ENCODE measurements at places on chromosomes 12 and 14.

DNA sequence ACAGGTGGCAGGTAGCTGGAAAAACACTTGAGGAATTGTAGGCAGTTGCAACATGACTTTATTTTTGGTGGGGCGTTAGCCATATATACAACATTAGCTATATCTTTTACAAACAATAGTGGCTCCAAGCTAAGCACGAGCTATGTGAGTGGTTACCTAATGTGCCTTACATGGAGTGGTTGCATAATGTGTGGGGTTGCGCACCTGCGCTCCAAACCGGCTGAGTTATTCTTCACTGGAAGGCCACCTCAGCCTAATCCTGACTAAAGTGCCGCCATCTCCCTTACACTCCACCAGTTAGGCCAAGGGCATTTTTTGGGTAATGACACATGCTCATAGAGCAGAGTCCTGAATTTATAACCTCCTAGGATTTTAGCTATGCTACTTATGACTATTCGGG, 31.8 kb upstream of the G2E3 start:
- no peak for DNase-seq

- DNase-seq: no peak
Measured at GRCh38 chr12:93434256-93434865, 7.4 kb downstream of the UBE2N start.

- DNase-seq: no peak
Measured at GRCh38 chr12:91171476-91171875, 11.1 kb downstream of the DCN start.

- DNase-seq: no peak
Measured at GRCh38 chr12:96985515-96986362, 78.7 kb downstream of the NEDD1 start.

DNA sequence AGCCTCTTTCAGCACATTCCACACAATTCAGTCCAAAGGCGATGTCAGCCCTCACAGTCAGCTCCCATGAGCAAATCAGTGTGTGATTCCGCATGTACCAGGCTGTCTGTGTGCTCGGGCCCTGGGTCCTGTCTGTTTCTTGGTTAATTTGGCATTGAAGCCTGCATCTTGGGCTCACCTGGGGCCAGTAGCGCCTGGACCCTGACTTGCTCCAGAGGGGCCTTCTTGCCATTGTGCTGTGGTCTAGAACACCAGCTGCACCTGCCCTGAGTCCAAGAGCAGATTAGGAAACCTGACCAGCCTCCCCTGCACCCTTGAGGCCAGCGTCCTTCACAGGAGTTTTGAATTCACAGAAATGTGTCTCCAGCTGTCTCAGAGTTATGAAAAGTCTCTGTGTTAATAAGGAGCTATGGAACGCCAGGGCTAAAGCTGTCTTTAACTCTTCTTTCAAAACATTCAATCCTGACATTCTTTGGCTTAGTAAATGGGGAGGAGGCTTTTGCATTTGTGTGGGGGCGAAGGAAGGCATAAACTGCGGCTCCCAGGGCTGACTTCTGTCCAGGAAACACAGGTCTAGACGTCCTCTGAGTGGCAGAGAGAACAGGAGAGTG, 102.2 kb downstream of the ARF6 start:
- no peak for DNase-seq

- no peak for DNase-seq
Measured at GRCh38 chr14:61279082-61279481, 2.1 kb downstream of the TMEM30B start.

DNA sequence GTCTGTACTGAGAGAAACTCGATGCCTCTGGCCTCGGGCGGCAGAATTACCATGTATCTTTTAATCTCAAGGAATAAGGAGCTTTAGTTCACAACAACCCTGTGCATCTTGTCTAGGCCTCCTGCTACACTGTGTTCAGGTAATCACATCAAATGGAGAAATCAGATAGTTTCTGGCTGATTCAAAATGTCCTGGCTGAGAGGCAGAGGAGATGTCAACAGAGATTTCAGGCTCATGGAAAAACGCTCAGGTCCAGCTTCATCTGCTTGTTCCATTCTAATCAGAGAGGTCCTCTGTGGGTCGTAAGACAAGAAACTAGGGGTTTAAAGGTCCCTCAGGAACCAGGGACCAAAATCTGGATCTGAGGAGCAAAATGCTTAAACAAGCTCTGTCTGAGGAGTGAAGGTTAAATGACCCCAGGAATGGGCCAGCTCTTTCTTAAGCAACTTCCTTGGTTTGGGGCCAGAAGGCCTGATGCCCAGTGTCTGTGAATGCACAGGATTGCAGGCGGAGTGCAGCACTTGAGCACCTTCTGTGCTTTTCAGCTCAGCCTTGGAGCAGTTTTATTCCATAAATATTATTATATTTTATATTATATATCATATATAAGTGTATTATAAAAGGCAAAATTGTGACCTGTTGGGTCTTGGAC, 170.2 kb upstream of the PRICKLE1 start:
- peak; percentile 70 for DNase-seq

DNA sequence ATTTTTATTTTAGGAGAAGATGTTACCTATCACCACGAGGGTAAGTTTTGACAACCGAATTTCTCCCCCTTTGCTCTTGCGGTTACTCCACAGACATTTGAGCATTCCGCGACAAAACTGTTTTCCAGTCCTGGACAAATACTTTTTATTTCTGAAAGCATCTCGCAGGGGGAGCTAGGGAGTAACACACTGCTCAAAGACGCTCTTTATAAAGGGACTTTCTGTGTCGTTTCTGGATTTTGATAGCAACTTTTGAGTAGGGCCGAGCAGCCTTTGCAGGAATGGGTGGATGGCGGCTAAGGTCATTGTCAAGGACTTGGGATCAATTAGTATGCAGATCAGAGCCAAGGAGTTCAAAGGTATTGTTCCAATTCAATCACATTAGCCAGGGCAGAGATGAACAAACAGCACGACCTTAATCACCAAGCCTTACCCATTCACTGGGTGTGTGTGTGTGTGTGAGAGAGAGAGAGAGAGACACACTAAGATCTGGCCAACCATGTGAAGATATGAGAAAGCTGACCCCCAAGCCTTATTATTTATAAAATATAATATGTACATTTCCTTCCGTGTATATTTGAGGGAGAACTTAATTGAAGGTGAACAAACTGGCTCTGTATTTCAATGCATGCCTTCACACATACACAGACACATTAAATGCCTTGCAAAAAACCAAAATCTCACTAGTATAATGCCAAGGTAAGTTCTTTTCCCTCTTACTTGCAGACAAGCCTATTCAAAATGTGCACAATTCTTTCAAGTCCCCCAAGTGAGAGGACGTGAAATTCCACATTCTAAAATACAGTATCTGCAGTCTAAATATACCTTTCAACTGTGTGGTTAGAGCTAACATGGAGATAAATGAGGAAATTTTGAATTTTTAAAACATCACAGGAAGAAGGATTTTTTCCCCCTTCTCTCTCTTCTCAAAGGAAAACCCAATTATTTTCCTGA, 613.8 kb downstream of the VRK1 start:
- no peak for DNase-seq

DNA sequence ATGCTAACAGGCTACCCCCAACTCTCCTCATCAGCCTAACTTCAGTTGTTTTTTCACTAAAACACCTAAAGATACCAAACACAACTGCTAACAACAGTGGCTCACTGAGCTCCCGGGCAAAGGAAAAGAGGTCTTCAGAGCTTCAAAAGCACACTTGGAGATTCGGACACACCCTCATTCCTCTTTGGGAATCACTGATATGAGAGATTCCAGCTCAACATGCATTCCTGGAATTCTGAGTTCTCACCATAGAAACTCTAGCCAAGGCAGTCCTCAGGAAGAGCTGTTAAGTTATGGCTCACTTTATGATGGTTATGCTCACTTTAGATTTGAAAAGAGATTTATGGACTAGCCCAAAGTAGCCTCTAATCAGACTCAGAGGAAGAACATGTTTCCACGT, 40.1 kb downstream of the STXBP6 start:
- peak; percentile 95 for DNase-seq

DNA sequence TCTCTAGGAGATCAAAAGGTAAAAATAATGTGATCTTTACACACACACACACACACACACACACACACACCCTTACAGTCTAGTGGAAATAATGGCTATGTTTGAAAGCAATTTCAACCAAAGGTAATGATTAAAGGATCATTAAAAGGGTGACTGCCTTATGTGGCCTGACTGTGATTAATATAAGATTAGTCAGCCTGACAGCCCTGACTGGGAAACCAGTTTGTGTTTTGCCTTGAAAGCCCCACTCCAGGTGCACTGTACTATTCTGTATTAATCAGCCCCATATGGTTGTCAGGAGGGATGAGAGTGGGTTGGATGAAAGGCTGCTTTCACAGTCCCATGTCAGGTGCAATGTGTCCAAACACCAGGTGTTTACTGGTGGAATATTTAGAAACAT, 10.5 kb downstream of the RASSF9 start:
- no peak for DNase-seq

- no peak for DNase-seq
Measured at GRCh38 chr12:122385171-122386016, 37.1 kb downstream of the CLIP1 start.

GRCh38 chr14:93787465-93788292, 606 bp downstream of the PRIMA1 start:
- DNase-seq: no peak

DNA sequence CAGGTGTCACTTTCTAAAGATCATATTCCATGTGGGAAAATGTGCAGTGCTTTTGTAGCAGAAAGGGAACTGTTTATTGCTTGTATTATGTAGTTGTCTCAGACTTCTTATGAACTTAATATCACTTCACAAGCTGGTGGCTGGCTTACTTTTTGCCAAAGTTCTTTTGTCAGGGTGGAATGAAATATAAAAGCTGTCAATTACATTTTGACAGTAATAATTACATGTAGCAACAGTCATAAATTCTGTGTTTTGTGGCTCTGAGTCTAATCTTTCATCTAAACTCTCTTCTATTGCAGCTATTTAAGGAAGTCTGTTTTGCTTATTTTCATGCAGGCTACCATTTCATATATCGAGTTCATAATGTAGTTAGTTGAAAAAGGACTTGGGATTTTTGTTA, 106.6 kb downstream of the OTOGL start:
- no peak for DNase-seq

DNA sequence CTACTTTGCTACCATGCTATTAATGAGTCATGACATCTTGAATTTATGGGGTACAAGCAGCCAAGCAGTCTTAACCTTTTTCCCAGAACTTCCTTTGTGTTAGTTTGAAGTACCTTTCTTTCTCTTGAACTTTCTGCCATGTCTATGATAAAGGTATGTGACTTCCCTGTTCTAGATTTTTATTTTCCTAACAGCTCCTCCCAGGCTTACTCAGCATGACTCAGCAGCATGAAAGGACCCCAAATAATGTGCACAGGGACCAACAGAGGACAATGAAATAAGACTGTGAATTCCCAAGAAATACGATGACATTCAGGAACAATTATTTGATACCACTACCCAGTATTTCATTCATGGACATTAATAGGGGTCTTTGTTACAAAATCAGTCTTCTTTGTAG, 60.0 kb downstream of the TTC6 start:
- DNase-seq: no peak

DNA sequence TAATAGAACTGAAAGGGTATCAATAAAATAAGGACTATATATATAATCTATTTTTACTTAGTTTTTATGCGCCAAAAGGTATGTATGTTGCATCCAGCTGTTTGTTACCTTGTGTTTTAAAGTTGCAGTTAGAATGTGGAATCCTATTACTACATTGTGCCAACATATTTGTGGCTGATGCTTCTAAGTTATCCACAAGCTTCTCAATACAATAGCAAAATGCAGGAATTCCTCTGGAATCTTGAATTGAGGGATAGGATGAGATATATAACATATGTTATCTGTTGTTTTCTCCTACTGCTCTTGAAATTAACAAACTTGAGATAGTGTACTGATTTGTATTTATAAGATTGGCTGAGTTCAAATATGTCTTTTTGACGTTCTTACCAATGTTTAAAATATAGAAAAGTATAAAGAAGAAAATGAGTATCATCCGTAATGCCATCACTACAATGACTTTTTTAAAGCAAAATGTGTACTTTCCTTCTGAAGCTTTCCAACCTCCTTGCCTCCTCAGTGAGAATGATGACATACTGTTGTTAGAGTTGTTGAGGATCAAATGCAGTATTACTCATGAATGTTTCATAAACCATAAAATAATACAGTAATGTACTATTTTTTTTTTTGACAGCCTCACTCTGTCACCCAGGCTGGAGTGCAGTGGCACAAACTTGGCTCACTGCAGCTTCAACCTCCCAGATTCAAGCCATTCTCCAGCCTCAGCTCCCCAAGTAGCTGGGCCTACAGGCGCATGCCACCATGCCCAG, 6.6 kb downstream of the RAP1B start:
- no peak for DNase-seq

GRCh38 chr14:22002860-22003284, 329.3 kb upstream of the OR4E1 start:
- DNase-seq: no peak

All from NCI-H226 (cell line).